ENCODE measurements at places on chromosomes 6 and 20.
A peak's percentile ranks its signal among the peaks of the same experiment; 100 is the strongest.

- DNase-seq: no peak
Measured at GRCh38 chr6:36897609-36898008, 11.9 kb downstream of the C6orf89 start.

- DNase-seq: no peak
Measured at GRCh38 chr20:49747707-49748524, 34.2 kb upstream of the B4GALT5 start.

- DNase-seq: no peak
Measured at GRCh38 chr6:83062225-83062624, 3.4 kb downstream of the UBE3D start.

GRCh38 chr20:49230561-49231133 lies 11.4 kb downstream of the DDX27 start:
- no peak for DNase-seq

GRCh38 chr20:64167676-64168075 lies 3.4 kb downstream of the MYT1 start:
- DNase-seq: no peak

DNA sequence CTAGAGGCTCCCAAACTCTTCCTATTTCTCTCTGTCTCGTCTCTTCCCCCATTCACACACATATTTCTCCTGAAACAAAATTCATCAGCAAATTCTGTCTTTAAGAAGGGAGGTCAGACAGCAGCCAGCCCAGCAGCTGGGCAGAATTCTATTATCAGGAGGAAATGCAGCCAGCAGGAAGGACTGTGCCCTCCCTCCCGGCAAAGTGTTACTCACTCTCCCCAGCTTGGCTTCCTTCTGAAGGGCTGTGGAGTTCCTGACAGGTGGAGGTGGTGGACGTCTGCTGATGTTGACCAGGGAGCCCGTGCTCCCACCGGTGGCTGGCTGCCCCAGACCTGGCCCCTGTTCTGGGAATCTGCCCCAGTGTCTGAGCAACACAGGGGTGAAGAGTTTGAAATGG lies 37.3 kb downstream of the KCNB1 start:
- DNase-seq: no peak

- peak; percentile 17 for DNase-seq
Measured at GRCh38 chr6:40999569-40999968, 39.5 kb downstream of the UNC5CL start.

DNA sequence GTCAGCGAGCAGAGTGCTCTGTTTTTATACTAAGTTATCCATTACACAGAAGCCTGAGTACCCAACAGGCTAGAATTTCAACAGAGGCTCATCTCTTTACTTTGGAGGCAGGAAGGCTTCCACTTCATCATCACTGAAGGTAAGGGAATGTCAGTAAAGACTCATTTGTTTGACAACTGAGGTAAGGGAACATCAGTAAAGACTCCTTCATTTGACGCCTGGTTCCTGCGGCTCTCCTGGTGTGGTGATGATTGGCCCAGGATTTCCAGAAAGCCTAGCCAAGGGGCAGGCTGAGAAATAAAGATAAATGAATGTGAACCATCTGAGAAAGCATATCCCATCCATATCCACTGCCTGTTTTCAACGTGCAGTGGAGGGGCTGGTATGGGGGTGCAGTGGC lies 244.6 kb upstream of the ECI2 start:
- no peak for DNase-seq

DNA sequence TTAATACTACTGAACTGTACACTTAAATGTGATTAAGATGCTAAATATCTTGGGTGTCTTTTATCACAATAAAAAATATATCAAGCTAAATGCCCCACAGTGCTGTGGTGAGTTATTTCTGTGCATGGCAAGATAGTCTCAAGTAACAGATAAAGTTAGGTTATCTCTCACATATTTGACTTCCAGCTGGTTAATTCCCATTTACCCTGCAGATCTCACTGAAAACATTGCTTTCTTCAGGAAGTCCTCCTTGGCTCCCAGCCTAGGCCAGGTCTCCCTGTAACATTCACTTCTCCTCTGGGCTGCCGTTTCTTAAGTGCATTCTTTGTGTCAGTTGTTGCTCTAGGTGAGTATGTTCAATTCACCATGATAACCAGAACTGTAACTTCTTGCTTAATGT lies 59.1 kb downstream of the SLC22A1 start:
- no peak for DNase-seq

GRCh38 chr6:22754061-22754460 lies 184.7 kb downstream of the HDGFL1 start:
- DNase-seq: no peak

DNA sequence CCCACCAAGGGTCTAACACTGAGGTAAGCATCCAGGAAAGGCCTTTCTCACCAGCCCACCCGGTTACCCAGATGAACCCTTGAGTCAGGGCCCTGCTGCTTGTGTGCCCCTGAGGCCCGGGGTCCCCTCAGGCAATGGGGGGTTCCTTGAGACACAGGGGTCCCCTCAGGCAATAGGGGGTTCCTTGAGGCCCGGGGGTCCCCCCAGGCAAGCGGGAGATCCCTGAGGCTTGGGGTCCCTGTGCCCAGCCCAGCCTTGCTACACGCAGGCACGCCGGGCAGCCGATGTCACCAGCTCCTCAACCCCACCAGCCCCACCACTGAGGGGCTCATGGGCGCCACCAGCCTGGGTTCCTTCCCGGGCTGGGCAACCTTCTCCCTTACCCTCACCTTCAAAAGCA lies 247.2 kb downstream of the TTLL2 start:
- no peak for DNase-seq

DNA sequence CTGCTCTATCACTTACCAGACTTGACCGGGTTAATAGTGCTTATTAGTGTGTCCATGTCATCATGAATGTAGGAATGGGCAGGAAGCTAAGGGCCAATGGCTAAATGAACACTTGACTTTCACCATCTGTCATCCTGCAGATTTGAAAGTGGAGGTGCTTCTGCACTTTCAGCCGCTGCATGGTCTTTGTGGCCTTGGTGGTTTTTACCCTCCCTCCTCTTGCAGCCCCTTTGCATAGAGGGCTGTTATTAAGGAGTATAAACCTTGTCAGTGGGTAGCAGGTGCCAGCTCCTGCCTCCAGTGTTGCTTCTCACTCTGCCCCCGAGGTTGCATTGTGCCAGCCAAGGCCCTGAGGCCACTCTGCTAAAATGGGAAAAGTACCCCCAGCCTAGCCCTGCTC lies 122.2 kb upstream of the TNFAIP3 start:
- DNase-seq: no peak

- DNase-seq: no peak
Measured at GRCh38 chr6:583116-583515, 73.8 kb downstream of the HUS1B start.

- DNase-seq: no peak
Measured at GRCh38 chr6:34383656-34384320, 8.7 kb downstream of the NUDT3 start.

DNA sequence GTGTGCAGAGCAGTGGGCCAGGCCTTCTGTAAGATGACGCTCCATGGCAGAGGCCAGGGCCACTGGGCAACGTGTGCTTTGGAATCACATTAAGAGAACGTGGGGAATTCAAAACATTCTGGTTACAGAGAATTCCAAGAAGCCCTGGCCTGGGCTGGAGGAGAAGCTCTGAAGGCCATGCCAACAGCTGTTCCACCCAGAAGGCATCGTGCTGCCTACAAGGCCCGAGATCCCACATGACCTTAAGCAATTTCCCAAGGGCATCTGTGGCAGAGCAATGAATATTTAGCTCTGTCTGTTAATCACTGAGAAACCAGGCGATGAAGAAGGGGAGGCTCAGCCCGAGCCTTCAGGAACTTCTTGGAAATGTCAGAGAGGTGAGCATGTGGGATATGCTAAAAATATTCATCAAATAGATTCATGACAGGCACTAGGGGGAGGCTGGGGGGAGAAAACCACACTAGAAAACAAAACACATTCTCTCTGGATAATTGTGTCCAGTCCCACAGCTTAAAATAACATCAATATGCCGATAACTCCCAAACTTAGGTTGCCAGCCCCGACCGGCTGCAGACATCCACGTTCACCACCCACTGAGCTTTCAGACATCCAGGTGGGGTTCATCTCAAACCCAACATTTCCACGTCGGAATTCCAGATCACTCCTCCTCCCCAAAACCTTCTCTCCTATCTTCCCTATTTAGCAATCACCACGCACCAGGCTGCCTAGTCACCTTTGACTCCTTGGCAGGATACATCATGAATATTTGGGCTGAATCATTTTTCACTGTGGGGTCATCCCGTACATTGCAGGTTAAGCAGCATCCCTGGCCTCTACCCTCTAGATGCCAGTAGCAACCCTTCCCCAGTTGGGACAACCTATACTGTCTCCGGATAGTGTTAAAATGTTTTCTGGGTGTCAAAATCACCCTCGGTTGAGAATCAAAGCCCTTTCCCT lies 6.6 kb downstream of the SULF2 start:
- DNase-seq: no peak

DNA sequence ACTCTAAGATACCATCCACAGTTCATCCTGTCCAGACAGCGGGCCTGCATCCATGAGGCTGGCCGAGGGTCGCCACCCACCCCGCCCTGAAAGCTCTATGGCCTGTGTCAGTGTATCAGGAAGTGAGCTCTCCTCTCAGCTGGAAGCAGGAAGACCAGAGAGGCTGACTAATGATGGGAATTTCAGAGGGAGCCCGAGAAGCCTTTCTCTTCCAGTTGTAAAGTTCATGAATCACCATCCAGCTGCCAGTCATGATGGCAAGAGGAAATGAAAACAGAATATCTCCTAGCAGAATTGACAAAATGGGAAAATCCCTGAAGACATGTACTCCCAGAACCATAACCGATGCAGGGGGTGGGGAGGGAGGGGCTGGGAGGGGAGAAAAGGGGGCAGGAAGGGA lies 109.6 kb upstream of the RPS6KA2 start:
- no peak for DNase-seq

GRCh38 chr6:4756247-4756646 lies 20.0 kb upstream of the CDYL start:
- DNase-seq: no peak

DNA sequence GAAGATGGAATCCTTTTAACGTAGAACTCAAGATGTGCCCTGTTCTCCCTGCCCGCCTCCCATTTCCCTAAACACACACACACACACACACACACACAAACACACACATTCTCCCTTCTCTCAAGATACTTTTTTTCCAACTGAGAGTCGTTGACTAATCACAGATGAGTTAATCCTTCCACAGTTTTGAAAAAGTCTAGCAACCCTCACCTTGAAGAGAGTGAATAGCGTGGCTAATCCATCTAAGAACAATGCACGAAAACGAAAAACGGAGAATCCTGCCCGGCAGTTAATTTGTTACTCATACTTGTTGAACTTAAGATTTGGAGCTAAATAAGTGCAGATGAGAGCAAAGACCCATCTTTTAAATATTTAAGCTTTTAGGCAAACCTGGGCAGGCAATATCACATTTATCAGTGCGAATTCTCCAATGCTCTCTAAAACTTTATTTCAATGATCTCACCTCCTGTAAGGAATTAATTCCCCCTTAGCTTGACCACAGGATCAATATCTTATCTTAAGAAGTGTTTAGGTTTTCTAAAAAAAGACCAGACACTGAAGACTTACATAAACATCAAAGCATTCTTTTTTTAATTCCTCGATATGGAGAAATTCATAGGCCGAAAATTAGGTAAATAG lies 1.1 kb downstream of the AGPAT4 start:
- peak; percentile 28 for DNase-seq

- DNase-seq: peak; percentile 99
Measured at GRCh38 chr20:36773597-36774390, at the start of gene DSN1. Gene DSN1, minus strand, starts transcription at chr20:36773763. Its CDS starts 2,305 bp downstream, at chr20:36771458.

DNA sequence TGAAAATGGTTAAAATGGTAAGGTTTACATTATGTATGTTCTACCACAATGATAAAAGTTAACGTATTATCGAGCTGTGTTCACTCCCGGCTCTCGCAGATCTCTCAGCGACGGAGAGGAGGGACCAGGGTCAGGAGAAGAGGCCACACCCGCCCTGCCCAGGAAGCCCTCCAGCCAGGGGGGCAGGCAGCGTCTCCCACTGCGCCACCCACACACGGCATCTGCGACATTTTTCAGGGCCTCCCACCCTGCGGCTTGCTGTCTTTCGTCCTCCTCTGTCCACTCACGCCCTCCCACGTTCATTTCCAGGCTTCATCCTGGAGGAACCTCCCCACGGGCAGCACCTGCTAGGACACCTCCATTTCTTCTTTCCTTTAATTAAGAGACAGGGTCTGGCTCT lies 43.3 kb downstream of the ZBTB46 start:
- no peak for DNase-seq
